Stimulated activated CD8-positive, alpha-beta memory T cell treated with anti-CD3 and anti-CD28 coated beads, Interleukin-4, amount 100 ng/mL, for 4 hours (primary cell): ENCODE measurements at places on chromosomes 13 and 19.

DNA sequence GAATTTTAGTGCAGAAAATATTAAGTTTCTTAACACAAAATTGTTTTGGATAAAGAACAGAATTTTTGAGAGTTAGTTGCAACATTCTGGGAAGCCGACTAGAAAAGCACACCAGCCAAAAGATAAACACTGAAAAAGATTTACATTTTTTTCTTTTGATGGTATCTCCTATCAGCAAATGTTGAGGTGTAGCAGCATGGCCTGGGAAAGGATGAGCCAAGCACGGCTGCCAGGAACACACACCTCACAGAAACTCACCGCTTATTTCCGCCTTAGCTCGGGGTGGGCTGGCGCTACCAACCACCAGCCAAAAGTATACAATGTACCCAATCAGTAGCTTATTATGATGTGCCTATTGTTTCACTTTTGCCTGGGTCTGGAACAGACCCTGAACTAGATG, 134.7 kb downstream of the MIPEP start:
- DNase-seq = no peak

DNA sequence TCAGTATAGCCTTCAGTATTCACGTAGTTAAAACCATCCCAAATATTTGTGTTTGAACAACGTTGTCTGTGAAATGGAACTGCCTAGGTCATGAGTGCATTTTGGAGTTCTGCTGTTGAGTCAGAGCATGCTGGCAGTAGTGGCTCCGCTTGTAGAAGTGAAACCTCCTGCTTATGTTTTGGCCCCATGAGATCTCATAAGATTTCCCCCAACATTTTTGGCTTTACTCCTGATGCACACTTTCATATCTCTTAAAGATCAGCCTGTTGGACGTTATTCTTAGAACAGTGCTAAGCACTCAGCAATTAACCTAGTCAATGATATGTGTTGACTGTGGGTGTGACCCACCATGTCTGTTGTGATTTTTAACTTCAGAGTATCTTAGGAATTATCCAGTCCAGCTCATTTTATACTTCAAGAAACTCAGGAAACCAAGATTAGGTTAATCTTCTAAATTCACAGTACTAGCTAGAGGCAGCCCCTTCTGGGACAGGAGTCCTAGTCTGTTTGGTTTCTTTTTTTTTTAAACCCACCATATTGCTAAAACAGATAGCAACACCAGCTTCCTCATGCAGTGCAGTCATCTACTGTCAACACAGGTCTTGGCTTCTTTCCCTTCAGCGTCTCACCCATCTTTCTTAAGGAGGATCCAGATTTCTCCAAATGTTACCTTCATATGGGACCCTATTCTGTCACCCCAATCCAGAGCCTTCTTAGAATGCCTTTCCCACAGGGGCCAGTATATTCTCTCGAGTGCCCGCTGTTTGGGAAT, 26.2 kb downstream of the RAP2A start:
- DNase-seq = no peak

DNA sequence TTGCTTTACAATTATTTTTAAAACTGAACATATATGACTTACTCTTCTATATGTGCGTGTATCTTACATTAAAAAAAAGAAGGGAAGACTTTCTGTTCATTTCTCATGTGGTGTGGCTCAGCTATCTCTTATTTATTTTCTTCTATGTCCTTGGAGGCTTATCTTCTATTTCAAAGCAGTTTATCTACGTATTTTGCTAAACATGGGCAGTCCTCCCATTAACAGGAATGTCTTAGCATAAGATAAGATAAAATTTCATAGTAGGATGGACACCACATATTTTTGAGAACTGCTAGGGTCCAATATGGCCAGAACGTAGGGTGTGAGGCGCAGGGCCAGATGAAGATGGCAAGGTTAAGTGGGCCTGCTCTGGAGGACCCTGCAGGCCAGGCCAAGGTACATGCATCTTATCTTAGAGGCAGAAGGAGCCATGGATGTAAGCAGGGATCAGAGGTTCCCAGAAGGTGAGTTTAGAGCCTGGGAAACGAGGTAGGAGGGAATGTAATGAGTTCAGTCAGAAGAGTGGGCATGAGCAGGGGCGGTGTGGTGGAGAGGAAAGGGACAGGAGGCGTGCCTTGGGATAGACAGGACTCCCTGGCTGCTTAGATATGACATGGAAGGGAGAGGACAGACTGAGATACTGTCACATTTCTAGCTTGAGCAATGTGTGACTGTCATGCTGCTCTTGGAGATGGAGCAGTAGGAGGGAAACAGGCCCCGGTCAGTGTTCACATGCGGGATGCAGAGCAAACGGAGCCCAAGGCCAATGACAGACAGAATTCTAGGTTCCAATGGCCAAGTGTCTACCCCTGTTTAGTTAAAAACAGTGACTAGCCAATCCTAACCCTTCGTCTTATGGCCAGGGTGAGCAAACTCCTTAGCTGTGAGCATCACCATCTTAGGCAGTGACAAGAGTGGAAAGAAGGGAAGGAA, 68.6 kb upstream of the MEDAG start:
- DNase-seq = no peak

- no peak for DNase-seq
Measured at GRCh38 chr19:48720251-48720612, 707 bp upstream of the MAMSTR start.

DNA sequence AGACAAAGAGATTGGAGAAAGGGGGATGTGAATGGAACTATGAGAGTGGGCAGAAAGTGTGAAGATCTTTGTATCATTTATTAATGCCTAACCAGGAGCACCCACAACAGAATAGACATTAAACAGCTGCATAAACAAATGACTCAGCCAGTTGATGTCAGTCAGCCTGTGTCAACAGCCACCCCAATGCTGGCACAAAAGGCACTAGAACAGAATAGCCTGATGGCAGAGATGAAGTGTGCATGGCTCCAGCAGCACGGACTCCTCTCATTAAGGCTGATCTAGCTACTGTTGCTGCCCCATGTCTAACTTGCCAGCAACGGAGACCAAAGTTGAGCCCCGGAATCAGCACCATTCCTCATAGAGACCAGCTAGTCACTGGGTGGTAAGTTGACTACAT, 7.8 kb downstream of the CPB2 start:
- no peak for DNase-seq

- DNase-seq = no peak
Measured at GRCh38 chr13:40164133-40164532, 502.3 kb downstream of the FOXO1 start.

- no peak for DNase-seq
Measured at GRCh38 chr13:74103196-74103595, 31.0 kb downstream of the KLF12 start.
